ENCODE measurements at places on chromosomes 5 and 9. TPM values are rescaled to one million over a fixed set of nuclear protein-coding genes. Genes with fewer than 3 reads are reported as not detected.

The ARL14EPL gene
- not detected for total RNA-seq

The IRX1 gene
- not detected for total RNA-seq

The JAKMIP2 gene
- 0.02 TPM for total RNA-seq

The PCDHA13 gene
- not detected for total RNA-seq

The GFPT2 gene
- total RNA-seq: 4.4 TPM

The TMEM8B gene
- 18.5 TPM for total RNA-seq

The SPINK6 gene
- not detected for total RNA-seq

The SPOUT1 gene
- total RNA-seq: 13.3 TPM

The IFNA13 gene
- total RNA-seq: not detected

The NDUFS6 gene
- 51.5 TPM for total RNA-seq

The ATP6V1G1 gene
- total RNA-seq: 66.2 TPM

The CCDC112 gene
- total RNA-seq: 2.0 TPM

The GABRP gene
- not detected for total RNA-seq

The MARCHF11 gene
- not detected for total RNA-seq

The BTNL3 gene
- total RNA-seq: not detected

The IFNE gene
- total RNA-seq: not detected

The SOWAHA gene
- not detected for total RNA-seq

The GRM6 gene
- not detected for total RNA-seq

The ARID3C gene
- not detected for total RNA-seq

The DCTN3 gene
- 109 TPM for total RNA-seq

The STKLD1 gene
- total RNA-seq: 0.28 TPM

The RASGRF2 gene
- total RNA-seq: 2.8 TPM

The GARIN3 gene
- total RNA-seq: not detected

The FCN2 gene
- total RNA-seq: not detected

The UGT3A2 gene
- total RNA-seq: not detected

The FOXD4L6 gene
- total RNA-seq: not detected

The CDC20B gene
- not detected for total RNA-seq

The PCDHB7 gene
- 0.39 TPM for total RNA-seq

The FOXD4L4 gene
- total RNA-seq: not detected

The OBP2B gene
- not detected for total RNA-seq

The IFNA2 gene
- not detected for total RNA-seq

All from psoas muscle (tissue), 8 donors.